A673 (cell line): ENCODE measurements at places on chromosomes 4 and X.

DNA sequence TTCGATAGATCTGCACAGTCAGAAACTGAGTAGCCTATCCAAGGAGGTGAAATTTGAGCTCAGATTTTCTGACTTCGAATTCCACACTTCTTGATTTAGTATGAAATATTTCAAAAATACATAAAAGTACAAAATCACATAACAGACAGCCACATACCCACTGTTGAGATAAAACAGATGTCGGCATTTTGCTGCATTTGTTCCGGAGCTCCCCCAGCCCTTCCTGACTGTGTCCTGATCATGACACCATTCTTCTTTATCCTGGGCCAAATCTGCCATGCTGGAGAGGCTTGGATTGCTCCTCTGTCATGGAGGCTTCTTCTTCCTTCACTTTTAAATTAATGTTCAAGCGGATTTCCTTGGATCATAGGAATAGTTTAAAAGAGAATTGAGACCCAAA is 124.2 kb upstream of the RBPJ start:
- DNase-seq: no peak

DNA sequence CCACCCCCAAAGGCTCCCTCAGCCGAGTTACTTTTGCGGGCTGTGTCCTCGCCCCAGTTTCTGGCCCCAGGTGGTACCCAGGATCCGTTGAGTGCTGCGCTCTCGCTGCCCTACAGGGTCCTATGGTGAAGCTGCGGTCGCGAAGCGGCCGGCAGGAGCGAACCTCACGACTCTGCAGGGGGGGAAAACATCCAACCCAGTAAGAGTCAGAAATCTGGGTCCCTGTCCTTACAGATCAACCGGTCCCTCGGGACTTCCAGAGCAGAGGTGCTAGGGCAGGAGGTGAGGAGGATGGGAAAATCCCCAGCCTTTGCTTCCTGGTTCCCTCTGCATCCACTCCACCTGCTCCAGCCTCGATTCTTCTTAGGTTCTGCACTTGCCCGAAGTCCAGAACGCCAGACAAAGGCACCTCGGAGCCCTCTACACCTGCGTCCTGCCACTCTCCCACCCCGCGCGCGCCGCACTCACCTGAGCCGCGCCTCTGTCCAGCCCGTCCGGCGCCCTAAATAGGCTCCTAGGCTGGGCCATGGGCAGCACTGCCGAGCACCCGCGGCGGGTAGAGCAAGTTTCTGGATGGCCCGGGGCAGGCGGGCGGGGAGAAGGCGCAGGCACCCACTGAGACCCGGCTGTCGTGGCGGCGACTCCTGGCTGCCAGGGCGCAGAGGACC is at the start of gene HS3ST1:
HS3ST1 (minus strand) TSS at position 664 of the 668 bp plus-strand sequence. CDS start 28,889 bp downstream, outside the sequence.
- DNase-seq: no peak

GRCh38 chr4:6693231-6694176 is at the start of gene S100P:
TSS of gene S100P (plus strand) at chr4:6693878. CDS start at chr4:6693933, 55 bp downstream.
- DNase-seq: no peak

- DNase-seq: no peak
These were observed 59.5 kb upstream of the CCDC160 start for GRCh38 chrX:134177527-134177926.

DNA sequence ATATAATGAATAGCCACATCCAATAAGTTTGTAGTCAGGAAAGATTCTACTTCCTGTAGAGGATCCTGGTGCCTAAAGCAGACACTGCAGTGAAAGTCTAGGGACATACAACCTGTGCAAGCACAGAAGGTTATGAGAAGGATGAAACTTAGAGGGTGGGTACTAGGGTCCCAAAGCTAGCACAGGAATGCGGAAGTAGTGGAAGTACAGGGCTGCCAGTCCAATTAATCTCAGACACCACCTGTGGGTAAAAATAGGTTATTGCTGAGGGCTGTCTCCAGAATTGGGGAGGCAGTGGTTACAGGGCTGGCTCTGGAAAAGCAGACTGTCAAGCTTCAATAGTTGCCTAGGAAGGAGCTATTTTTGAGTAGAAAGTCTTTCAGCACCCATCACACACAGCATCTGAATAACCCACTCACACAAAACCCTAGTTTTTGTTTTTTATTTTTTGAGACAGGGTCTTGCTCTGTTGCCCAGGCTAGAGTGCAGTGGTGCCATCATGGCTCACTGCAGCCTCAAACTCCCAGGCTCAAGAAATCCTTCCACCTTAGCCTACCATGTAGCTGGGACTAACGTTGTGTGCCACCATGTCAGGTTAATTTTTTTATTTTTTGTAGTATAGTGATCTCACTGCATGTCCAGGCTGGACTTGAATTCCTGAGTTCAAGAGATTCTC is 50.8 kb upstream of the ELF2 start:
- DNase-seq: no peak

GRCh38 chr4:7862561-7863192 is 77.0 kb downstream of the AFAP1 start:
- DNase-seq: no peak

- peak; percentile 48 for DNase-seq
These were observed 46.2 kb upstream of the TRPC3 start for GRCh38 chr4:121998024-121998423.

GRCh38 chr4:71941001-71941400 is 90.8 kb upstream of the NPFFR2 start:
- DNase-seq: peak; percentile 45
